ENCODE measurements at places on chromosomes 6 and 20.
A peak's percentile ranks its signal among the peaks of the same experiment; 100 is the strongest.

DNA sequence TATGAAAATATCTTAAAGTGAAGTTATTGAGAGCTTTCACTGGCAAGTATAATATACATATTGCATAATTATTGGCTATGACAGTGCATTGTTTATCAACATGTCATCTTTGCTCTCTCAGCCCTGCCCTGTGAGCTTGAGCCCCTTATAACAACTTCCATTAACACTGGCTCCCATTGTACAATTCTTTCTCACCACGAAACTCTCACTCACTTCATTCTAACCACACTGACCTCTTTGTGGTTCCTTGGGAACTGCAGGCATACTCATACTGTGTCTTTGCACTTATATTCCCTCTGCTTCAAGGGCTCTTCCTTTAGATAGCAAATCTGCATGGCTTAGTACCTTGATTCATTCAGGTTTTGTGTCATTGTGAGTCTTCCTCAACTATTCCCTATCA lies 411.8 kb downstream of the CDKAL1 start:
- DNase-seq, result no peak

DNA sequence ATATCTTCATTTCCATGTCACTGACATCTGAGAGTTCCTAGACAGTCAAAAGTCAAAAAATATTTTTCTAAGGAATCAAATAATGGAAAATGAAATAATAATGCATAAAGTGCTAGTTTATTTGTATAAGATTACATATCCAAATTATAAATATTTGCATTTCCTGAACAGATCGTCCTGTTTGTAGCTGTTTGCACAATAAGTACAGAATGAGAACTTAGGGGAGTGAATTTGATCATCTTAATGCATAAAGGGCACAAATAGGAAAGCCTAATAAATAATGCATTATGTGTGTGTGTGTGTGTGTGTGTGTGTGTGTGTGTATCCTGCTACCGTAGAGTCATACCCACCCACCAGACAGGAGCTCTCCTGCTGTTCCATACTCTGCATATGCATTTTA lies 521.0 kb upstream of the EPHA7 start:
- DNase-seq, result no peak

- DNase-seq, result no peak
Observed at GRCh38 chr6:21438986-21439352, 154.6 kb upstream of the SOX4 start.

DNA sequence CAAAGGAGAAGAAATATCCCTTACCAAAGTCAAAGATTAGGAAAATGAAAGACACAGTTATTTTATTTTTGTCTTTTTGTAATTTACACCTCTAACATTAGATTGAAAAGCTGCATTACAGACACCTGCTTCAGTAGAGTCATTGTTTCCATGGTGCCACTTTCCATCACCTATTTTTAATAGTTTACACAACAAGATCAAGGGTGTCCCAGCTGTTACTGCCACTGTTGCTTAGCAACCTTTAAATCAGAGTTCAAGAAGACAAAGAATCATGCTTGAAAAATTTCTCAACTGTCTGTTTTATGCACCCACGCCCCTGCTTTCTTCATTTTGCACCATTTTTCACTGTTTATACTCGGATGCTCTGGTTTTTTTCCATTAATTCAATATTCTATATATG lies 668.2 kb upstream of the GJE1 start:
- DNase-seq, result no peak

DNA sequence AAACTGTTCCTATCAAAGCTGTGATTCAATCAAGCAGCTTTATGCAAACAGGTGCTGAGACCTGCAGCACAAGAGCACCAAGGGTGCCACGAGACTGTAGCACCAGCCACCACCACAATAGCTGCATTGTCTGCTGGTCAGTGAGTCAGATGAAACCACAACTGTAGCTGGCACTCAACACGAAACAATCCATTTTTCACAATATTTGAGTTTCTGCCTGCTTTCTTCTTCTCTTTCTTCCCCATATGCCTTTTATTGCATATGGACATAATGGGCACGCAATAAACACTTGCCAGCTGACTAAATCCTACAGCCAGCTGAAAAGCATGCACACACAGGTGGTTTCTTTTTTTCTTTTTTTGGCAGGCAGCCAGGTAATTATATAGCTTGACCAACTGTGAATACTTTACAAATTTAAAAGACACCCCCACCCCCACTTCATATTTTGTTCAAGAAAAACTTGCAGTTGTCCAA lies 16.6 kb downstream of the SLC2A12 start:
- no peak for DNase-seq

DNA sequence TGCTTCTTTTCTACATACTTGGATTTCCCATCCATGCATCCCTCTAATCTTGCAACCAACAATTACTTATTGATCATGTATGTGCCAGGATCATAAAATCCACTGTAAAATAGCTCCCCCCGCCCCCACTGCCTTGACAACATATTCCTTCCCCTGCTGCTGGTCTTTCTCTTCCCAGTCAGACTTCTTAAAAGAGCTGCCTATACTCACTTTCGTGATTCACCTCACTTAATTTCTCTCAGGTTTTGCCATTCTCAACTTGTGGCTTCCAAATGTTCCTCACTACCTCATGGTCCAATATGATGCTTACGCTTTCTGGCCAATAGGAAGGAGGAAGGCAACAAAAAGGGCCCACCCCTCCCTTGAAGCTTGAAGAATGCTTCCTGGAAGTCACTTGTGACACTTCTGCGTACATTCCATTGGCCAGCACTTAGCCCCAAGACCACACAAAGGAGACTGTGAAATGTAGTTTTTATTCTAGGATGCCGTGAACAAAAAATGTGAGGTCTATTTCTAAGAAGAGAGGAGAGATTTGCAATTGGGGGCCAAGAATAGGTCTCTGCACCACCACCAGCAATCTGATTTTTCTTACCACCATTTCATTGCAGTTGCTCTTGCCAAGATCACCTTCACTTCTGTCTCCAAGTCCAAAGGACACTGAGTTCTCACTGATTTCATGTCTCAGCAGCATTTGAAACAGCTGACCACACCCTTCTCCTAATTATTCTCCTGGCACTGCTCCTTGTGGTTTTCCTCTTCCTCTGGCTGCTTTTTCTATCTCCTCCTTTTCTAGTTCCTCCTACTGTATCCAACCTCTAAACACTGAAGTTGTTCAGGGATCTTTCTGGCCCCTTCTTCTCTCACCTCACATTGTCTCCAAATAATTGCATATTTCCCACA lies 30.8 kb downstream of the CD164 start:
- no peak for DNase-seq

- DNase-seq, result no peak
Observed at GRCh38 chr6:39599973-39600372, 125.2 kb downstream of the KIF6 start.

GRCh38 chr20:44057698-44058675 lies 129.0 kb downstream of the JPH2 start:
- no peak for DNase-seq

GRCh38 chr6:71288228-71289038 lies at the start of gene OGFRL1:
Gene OGFRL1 (plus strand): TSS chr6:71288811. CDS start chr6:71288937, 126 bp downstream.
- peak; percentile 70 for DNase-seq

- no peak for DNase-seq
Observed at GRCh38 chr6:169521825-169522224, 180.0 kb downstream of the WDR27 start.

- DNase-seq, result no peak
Observed at GRCh38 chr20:57315083-57315975, 14.3 kb upstream of the SPO11 start.

GRCh38 chr6:106630366-106630765 lies 988 bp downstream of the QRSL1 start:
- DNase-seq, result no peak

- DNase-seq, result no peak
Observed at GRCh38 chr6:121055572-121056163, 278.6 kb downstream of the TBC1D32 start.

GRCh38 chr6:148749674-148750073 lies 2.8 kb downstream of the UST start:
- no peak for DNase-seq

DNA sequence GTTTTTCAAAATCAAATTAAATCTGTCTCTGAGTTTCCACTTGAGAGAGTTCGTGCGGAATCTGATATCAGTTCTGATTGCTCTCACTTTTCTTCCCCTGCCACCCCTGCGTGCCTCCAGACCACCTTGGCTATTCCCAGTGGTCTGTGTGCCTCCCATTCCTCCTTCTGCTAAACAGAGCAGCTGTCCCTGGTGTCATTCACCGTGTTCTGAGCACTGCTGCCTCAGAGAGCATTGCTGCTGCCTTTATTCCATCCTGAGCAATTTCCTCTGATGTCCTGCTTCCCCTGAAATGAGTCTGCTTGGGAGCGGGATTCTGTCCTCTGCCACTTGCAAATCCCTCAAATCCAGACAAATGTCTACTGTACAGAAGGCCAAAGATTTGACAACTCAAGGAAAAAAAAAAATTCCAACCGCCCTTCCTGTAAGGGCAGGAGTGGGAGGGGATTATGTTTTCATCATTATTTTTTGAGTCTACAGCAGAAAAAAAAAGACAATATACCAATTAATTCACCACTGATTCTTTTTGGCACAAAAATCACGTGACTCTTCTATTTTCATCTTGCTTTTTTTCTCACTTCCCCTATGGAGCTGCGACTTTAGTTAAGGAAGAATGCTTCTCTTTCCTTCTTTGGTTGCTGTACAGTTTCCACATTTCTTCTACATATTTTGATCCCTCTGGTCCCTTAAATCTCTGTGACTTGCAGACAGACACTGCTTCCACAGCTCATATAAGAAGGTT lies 833.0 kb downstream of the EPHA7 start:
- DNase-seq, result no peak

GRCh38 chr6:8268606-8269005 lies 166.3 kb upstream of the EEF1E1 start:
- DNase-seq, result no peak

GRCh38 chr6:6599468-6599873 lies 11.0 kb downstream of the LY86 start:
- DNase-seq, result no peak

GRCh38 chr6:12238219-12238618 lies 51.9 kb upstream of the EDN1 start:
- peak; percentile 51 for DNase-seq

GRCh38 chr6:4355241-4355640 lies 219.9 kb upstream of the ECI2 start:
- no peak for DNase-seq

- DNase-seq, result no peak
Observed at GRCh38 chr20:50487397-50487796, 22.8 kb upstream of the PTPN1 start.

GRCh38 chr20:23868321-23868720 lies 11.2 kb downstream of the CST5 start:
- DNase-seq, result no peak

- no peak for DNase-seq
Observed at GRCh38 chr20:44142413-44142812, 44.6 kb downstream of the JPH2 start.

DNA sequence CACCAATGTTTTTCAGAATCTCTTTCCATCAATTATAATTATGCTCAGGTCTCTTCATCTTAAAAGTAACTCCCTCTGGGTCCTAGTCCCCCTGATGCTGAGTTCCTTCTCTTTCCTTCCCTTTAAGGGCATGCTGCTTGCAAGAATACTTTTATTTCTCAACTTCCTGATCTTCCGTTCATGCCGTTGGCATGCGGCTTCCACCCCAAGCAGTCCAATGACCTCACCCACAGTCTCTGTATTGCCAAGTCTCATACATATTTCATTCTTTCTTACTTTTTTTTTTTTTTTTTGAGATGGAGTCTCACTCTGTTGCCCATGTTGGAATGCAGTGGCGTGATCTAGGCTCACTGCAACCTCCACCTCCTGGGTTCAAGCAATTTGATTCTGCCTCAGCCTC lies 83.5 kb downstream of the NDUFAF5 start:
- no peak for DNase-seq

DNA sequence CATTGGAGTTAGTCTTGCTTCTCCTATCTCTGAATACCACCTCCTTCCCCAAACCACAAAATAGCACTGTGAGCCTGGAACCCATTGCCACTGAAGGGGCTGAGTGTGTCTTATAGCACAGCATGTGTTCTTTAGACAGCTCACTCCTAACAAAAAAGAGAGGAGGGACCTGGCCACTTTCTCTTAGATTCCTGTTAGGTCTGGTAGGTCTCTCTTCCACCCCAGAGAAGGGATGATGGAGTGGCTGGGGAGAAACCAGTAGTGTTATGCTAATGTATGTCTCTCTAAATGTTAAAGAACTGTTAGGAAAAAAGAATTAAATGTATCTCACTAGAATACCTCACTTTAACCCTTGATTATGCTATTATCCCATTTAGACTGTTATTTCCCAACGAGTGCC lies 340.3 kb downstream of the EPHA7 start:
- DNase-seq, result no peak

DNA sequence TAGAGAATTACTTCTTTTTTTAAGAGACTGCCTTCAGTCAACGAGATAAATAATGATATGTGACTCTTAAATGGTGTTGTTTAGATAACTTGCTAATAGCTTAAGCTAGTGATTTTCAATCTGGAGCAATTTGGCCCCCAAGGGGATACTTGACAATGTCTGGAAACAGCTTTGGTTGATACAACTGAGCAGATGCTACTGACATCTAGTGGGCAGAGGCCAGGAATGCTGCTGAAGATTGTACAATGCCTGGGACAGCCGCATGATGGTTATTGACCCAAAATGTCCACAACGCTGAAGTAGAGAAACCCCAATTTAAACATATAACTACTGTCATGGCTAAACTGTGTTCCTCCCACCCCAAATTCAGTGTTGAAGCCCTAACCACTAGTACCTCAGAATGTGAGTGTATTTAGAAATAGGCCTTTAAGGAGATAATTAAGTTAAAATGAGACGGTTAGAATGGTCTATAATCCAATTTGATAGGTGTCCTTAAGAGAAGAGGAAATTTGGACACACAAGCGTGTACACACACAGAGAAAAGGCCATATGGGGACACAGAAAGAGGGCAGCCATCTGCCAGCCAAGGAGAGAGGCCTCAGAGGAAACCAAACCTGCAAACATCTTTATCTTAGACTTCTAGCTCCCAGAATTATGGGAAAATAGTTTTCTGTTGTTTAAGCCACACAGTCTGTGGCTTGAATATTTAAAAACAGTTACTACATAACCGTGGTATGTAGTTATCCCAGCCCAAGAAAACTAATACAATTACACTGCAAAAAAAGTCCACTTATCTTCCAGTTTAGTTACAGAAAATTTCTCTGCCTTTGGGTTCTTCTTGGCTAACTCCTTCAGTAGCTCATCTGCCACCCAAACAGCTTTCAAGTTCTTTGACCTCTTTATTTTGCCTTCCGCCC lies 22.2 kb downstream of the RWDD2A start:
- peak; percentile 62 for DNase-seq

- DNase-seq, result no peak
Observed at GRCh38 chr20:55251170-55251569, 754.1 kb downstream of the CBLN4 start.

- no peak for DNase-seq
Observed at GRCh38 chr6:112683106-112683505, 336.0 kb downstream of the RFPL4B start.
